ENCODE measurements at places on chromosomes 1 and 21. TPM values are rescaled to one million over a fixed set of nuclear protein-coding genes. Genes with fewer than 3 reads are reported as not detected.

- no peak for DNase-seq
These were observed 56.9 kb downstream of the TP53BP2 start for GRCh38 chr1:223788746-223789415.

GRCh38 chr21:18832950-18833349, 429.4 kb upstream of the TMPRSS15 start:
- DNase-seq = no peak

DCDC2B gene
- total RNA-seq = not detected

- DNase-seq = peak; percentile 28
These were observed at the start of gene SLC30A10 for GRCh38 chr1:219927956-219928790. SLC30A10 (minus strand) TSS chr1:219928557; CDS start chr1:219928440, 117 bp downstream.

- no peak for DNase-seq
These were observed 33.0 kb downstream of the APP start for GRCh38 chr21:26137379-26138060.

DNA sequence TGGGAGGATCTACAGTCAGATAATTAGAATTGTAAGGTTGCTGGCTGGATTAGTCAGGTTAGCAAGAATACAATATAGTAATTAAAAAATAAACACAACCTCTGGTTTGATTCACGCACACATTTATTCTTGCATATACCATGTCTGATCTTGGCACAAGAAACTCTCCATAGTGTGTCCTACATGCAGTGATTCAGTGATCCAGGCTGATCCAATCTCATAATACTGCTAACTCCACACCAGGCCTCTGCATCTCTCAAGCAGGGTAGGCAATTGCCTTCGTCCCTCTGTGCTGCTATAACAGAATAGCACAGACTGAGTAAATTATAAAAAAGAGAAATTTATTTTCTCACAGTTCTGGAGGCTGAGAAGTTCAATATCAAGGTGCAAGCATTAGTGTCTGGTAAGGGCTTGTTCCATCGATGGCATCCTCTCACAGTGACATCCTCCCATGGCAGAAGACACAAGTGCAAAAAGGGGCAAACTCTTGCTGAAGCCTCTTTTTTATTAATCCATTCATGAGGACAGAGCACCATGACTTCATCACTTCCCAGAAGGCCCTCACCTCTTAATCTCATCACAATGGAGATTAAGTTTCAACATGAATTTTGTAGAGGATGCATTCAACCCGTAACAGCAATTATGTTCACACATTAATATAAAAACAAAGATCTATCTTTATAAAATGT, 741.0 kb upstream of the NCAM2 start:
- no peak for DNase-seq

- no peak for DNase-seq
These were observed 43.7 kb upstream of the MAB21L3 start for GRCh38 chr1:116067566-116067890.

- peak; percentile 16 for DNase-seq
These were observed 62.1 kb downstream of the DEGS1 start for GRCh38 chr1:224245188-224245587.

DNA sequence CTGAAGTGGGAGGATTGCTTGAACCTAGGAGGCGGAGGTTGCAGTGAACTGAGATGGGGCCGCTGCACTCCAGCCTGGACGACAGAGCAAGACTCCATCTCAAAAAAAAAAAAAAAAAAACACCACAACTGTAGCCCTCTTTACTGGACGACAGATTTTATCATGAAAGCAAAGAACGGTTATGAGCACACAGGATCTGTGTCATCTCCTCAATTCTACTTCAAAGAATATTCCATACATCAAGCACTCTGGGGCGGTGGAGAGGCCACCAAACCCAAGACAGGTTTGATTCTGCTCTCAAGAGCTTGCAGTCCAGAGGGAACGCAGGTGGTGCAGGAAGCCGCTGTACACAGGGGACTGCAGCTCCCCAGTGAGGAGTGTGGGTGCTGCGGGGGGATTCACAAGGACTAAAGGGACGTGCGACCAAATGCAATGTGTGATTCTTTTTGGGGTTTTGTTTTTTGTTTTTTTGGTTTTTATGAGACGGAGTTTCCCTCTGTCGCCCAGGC, 110.1 kb downstream of the SPSB1 start:
- no peak for DNase-seq

GPR89B gene
- 21.1 TPM for total RNA-seq

EDARADD gene
- 4.5 TPM for total RNA-seq

VANGL1 gene
- 3.0 TPM for total RNA-seq

PLPPR5 gene
- total RNA-seq = not detected

GRCh38 chr1:198253668-198254067, 96.9 kb downstream of the NEK7 start:
- DNase-seq = peak; percentile 22

WLS gene
- not detected for total RNA-seq

DNA sequence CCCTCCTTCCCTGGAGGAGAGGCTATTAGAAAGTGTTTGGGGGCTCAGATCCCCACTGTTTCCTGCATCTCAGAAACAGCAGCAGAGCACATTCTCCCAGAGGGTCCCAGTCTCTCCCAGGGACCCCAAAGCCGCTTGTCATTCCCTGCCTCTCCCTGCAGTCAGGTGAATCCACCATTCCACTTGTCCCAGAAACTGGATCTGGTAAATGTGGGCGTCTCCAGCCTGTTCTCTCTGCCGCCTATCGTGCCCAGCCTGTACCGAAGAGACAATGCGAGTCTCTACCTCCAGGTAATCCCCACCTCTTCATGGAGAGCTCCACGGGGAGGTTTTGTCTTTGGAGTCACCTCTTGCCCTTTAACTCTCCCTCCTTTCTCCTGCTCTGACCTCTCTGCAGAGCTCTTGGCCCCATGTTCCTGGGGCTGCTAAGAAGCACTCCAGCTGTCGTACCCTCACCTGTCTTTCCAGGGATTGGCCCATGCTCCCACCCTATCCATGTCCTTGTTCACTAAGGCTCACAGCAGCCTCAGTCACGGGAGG, 26.9 kb downstream of the INAVA start:
- DNase-seq = no peak

GRCh38 chr1:63466181-63466580, 56.8 kb downstream of the ITGB3BP start:
- no peak for DNase-seq

- DNase-seq = peak; percentile 72
These were observed 19.4 kb downstream of the HSD11B1 start for GRCh38 chr1:209723756-209724693.

ELAVL4 gene
- total RNA-seq = not detected

PCP4 gene
- total RNA-seq = not detected

- no peak for DNase-seq
These were observed 229.6 kb downstream of the HHAT start for GRCh38 chr1:210558302-210558701.

HENMT1 gene
- 14.6 TPM for total RNA-seq

- DNase-seq = no peak
These were observed 66.0 kb upstream of the GRIK3 start for GRCh38 chr1:37100310-37100709.

- no peak for DNase-seq
These were observed 233.4 kb downstream of the TM2D1 start for GRCh38 chr1:61491497-61491896.

- DNase-seq = no peak
These were observed 433.3 kb downstream of the DISC1 start for GRCh38 chr1:232059726-232060374.

NOS1AP gene
- total RNA-seq = 0.34 TPM

NME7 gene
- total RNA-seq = 11.6 TPM

KCNJ6 gene
- not detected for total RNA-seq

DNA sequence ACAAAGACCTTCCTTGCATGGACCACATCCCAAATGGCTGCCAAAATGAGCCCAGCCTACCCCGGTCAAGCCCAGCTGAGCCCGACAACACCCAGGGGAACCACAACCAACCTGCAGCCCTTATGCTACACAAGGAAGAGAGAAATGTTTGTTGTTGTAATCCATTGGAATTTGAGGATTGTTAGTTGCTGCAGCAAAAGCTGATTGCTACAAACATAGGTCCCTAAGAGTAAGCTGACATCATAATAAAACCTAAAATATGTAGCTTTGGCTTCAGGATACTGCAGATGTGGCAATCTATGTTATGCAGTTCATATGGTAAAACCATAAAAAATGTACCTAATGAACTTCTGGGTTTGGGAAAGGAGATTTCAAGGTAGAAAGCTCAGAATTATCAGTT, 65.5 kb upstream of the DNAH14 start:
- DNase-seq = no peak

TEDDM1 gene
- total RNA-seq = not detected

- DNase-seq = no peak
These were observed 1.6 kb upstream of the ROR1 start for GRCh38 chr1:63772201-63772600.

DNA sequence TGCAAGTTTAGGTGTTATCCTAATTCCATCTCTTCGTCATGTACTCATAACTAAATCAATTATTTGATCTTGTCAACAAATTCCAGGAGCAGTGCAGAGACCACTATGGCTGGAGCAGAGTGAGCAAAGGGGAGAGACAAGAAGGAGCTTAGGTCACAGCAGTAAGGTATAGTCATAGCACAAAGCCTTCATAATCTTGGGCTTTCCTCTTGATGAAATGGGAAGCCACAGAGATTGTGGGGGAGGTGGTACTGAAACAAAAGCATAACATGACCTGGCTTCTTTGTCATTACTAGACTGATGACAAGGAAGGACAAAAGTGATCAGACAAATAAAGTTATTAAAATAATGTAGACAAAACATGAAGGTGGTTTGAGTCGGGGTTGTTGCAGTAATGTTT, 60.1 kb upstream of the PTGS2 start:
- peak; percentile 20 for DNase-seq

AMY2B gene
- total RNA-seq = 3.5 TPM

DNA sequence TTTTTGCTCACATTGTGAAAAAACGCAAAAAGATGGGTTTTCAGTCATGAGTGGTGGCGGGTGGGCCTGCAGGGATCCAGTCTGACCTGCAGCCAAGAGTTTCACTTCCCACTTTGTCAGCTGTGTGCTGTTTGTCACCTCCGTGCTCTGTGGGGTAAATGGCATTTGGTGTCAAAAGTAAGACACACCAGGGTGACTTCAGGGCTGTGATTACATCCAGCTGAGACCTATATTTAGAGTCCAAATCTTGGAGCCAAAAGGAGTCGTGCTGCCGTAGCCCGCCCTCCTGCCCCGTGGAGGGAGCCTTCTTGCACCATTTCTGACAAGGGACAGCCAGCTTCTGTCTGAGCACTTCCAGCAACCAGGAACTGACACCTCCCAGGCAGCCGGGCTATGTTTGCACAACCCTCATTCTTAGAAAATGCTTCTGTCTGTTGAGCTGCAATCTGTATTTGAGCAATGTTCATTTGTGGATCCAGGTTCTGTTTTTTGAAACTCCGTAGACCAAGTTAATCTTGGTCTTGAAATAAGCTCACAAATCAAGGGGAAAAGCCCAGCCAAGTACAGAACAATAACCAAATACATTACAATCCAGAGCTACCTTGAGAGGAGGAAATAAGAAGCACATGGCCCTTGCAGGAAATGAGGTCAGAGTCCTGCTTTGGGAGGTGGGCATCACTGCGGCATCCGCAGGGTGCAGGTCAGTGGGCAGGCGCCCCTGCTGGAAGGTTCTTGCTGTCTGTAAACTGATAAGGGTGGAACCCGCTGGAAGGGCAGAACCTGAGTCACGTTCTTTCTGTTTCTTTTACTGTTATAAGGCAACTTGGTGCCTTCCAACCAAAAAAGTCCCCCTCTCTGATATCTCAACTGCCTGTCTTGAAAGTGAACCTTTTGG, 14.4 kb downstream of the ABCG1 start:
- DNase-seq = peak; percentile 93

DNA sequence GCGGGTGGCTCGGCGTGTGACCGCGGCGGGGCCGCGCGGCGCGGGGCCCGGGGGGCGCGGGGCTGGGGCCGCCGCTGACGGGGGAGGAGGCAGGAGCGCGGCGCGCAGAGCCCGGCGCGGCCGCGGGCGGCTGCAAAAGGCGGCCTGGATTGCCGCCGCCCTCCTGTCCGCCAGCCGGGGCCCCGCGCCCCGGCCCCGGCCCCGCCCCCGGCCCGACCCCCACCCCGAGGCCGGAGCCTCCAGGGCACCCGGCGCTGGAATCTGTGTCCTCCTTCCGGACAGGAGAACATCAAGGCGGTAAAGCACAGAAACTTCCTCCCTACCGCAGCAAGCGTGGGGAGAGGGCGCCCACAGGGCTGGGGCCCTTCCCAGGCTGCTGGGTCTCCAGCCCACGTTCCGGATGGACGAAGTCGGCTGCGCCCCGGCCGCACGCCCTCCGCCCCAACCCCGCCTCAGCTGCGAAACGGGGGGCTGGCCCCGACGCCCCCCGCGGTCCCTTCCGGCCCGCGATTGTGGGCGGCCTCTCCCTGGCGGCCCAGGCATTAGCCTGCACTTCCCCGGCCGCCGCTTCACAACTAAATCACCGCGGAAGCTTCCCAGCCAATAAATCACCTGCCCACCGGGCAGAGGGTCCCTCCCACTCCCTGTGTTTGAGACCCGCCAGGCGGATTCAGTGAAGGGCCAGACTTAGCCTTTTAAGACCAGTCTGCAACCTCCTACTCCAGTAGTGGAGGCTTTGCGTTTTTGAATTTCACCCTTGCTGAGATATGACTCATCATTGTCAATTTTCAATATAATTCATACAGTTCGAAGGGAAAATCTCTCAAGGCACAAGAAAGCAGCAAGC, 106.0 kb downstream of the SLC45A1 start:
- DNase-seq = peak; percentile 77

- DNase-seq = no peak
These were observed 51.2 kb downstream of the RGS4 start for GRCh38 chr1:163120372-163120771.

DNA sequence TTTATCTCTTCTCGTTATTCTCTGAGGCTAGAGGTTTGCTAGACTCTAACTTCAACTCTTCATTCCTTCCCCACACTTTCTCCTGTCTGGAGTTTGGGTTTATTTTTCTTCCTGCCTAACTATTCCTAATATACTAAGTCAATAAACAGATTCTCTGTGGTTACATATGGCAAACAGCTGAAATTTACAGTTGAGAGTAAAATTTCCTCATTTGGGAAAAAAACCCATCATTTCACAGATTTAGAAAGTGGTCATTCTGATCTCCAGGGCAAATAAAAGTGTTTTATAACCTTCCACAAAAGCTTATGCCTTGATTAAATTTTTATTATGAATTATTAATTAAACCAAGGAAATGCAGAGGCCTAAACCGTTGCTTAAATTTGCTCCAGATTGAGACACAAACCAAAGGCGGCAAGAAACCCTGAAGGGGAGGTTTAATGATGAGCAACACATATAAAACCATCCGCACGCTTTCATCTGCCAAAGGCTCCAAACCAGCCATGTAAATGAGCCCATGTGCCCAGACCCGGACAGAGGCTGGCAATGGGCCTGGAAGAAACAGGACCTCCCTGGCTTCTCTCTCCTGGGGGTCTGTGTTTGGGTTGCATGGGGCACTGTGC, 201.7 kb upstream of the LMO4 start:
- DNase-seq = no peak

All from activated CD4-positive, alpha-beta T cell treated with anti-CD3 and anti-CD28 coated beads for 36 hours (primary cell).